ENCODE measurements at places on chromosomes 1 and 21. TPM values are rescaled to one million over a fixed set of nuclear protein-coding genes. Genes with fewer than 3 reads are reported as not detected.

- no peak for DNase-seq
Observed at GRCh38 chr1:159342761-159343425, 40.8 kb downstream of the FCER1A start.

Gene IFI6
- 33.6 TPM for total RNA-seq

Gene G0S2
- total RNA-seq = 6.8 TPM

Gene FALEC
- total RNA-seq = not detected
